ENCODE measurements at places on chromosomes 12 and 14.

GRCh38 chr12:40107803-40108620 lies 2.1 kb upstream of the SLC2A13 start:
- no peak for DNase-seq

GRCh38 chr14:67749341-67750084 lies 47.8 kb downstream of the RDH12 start:
- no peak for DNase-seq

DNA sequence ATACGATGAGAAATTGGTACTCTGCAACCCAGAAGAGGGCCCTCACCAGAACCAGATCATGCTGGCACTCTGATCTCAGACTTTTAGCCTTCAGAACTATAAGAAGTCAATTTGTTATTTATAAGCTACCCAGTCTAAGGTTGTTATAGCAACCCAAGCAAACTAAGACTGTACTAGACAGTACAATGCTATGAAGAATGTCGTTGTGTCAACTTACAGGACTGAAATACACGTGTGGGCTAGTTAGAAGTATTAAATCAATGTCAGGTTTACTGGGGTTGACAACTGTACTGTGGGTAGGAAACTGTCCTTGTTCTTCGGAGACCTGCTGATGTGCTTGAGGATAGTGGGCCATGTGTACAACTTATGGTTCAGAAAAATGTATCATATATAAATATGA lies 19.7 kb downstream of the DUSP16 start:
- DNase-seq, result no peak

DNA sequence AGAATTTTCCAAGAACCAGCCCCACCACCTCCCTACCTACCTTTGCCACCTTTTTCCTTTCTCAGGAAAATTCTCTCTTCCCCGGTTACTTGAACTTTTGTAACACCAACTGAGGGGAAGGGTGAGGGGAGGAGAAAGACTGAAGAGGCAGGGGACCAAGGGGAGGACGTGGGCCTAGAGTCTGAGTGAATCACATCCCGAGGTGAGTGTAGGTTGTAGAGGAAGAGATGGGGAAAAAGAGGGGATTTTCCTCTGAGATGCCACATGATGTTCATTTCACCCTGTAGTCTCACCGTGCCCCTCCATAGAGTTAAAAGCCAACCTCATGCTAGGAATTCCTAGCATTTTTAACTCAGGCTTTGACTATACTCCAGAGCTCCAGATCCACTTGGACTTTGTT lies 311.8 kb downstream of the RPAP3 start:
- no peak for DNase-seq

DNA sequence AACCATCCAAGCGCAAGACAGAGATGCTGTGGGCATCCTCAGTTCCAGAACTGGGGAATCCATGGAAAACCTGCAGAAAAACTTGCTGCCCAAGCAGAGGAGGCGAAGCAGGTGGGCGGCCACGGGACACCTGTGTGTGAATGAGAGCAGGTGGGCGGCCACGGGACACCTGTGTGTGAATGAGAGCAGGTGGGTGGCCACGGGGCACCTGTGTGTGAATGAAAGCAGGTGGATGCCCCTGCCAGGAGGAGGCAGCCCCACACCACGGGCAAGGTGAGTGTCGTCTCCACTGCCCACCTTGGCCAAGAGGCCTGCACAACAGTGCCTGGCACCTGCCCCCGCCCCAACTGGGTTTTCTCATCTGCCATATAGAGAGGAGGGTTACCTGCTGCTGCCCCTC lies 59.2 kb downstream of the GSC start:
- no peak for DNase-seq

DNA sequence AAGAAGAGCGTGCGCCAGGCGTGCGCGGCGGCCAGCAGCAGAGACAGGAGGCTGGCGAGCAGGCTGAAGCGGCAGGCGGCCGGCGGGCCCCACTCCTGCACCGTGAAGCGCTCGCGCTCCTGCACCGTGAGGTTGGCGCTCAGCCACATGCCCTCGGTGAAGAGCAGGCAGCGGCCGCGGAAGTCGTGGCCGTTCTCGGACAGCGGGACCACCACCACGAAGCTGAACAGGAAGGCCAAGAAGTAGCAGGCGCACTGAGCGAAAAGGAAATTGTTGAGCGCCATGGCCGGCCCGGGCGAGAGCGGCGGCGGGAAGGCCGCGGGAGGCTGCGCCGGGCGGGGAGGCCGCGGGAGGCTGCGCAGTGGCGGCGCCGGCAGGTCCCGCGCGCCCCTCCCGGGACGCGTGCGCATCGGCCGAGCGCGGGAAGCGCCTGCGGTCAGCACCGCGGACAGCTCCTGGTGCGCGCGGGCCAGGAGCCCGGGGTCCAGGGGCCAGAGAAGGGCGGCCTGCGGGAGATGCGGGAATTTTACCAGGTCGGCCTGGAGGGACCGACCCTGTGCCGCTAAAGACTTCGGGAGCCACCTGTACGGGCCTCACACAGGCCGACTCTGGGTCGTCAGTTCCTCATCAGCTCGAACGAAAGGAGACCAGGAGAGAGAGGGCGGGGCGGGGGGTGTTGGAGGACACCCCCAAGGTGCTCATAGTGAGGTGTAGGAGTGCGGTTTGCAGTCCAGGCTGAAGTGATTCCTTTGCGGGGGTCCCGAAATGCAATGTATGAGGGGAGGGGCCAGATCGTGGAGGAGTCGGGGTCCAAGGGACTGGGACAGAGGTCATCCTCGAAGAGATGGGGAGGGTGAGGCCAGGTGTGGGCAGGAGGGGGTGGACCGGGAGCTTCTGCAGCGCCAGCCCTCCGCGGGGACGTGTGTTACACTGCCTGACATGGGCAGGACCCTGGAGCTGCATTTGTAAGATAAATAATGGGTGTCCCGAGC lies at the start of gene TMEM179:
Gene TMEM179, minus strand, starts transcription at position 315 of the 992 bp plus-strand sequence. Its CDS starts 31 bp downstream, at position 284.
- DNase-seq, result no peak

DNA sequence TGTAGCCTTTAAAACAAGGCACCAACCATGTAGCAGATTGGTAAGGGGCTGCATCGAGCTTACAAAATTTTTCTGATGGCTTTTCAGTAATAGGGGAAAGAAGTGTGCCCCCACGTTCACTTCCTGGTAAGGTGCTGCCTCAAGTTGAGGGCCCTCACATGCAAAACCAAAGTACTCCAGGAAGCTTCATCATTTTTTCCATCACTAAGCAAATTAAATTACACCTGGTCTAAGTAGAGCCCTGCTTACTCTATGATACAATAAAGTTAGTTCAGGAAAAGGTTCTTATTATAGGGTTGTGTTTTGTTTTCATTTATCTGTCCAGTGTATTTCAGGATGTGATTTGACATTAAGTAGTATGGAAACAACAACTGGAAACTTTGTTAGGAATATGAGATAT lies 15.0 kb upstream of the AKAP5 start:
- DNase-seq, result no peak

DNA sequence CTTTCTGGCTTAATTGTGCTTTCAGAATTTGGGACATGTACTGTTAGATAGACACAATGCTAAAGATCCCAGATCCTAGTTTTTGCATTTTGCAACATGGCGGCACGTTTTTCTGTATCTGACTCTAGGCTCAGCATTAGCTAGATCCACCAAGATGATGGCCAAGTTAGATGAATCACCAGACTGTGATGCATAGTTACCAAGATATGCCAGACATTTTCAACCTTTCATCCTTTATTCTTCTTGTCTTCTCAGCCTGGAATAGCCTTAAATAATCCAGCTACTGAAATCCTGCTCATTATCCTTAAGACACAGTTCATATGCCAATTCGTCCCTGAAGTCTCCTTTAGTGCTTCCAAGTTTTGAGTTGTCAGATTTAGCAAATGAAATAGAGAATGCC lies 144.9 kb upstream of the CRY1 start:
- no peak for DNase-seq

DNA sequence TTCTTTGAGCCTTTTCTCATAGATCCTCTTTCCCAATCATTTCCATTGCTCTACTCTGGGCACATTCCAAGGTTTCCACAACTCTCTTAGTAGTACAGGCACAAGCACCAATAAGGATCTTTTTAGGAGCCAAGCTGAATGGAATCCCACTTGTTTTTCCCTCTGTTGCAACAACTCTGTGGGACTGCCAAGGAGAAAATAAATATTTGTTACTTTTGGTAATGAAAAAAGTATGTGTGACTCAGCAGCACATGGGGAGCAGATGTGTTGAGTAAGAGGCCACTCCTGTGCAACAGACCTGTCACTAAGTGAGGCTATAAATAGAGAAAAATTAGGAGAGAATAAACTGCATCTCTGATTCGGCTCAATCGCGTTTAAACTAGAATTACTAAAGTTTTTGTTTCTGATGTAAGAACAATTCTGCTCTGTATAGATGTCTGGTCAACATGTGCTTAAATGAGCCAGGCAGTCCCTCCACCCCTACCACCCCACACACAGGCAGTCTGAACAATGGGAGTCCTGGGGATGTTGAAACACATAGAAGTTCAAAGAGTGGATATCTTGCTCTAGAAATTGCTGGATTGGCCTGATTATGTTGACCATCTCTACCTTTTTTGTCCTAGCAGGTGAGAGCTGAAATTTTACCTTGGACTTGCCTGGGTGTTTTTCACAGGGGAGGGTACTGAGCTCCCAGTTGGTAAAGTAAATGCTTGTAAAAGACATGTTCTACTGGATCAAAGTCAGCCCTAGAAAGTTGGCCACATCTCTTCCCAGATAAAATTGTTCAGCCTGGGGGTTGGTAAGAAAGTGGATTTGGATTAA lies 244.3 kb upstream of the NOVA1 start:
- DNase-seq, result no peak

DNA sequence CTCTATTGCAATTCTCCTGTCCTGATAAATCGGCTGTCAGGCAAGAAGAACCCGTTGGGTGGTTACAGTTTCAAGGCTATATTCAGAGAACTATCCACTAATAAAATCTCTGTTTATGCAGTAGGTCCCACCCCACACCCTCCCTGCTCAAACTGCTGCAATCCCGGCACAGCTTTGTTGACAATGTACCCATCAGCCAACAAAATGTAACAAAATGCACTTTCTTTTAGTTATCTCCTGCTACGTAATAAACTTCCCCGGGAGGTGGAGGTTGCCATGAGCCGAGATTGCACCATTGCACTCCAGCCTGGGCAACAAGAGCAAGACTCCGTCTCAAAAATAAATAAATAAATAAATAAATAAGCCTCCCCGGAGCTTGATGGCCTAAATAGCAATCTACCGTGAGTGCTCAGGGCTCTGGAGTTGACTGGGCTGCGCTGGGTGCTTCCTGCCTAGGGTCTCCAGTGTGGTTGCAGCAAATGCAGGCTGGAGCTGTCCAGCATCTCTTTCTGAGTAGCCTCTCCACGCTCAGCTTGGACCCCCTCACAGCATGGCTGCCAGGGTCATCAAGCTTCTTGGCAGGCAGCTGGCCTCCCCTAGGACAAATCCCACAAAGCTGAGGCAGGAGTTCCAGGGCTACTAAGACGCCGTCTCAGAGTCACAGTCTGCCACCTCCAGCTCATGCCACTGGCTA lies 43.2 kb upstream of the FBRSL1 start:
- no peak for DNase-seq

DNA sequence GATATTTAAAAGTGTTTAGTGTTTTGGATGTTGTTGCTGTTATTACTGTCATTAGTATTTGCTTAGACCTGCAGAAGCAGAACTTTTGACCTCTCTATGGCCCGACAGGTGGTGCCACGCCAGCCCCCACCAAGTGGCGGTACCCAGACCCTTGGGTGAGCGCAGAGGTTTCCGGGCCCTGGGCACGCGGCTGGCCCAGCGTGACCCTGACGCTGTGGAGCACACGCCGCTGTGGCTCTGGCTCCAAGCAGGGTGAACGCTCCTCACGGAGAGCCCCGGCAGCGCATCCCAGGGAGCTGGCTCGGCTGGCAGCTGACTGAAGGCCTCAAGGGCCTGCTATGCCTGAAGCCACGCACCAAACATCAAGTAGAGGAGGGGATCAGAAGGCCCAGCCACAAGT lies 22.6 kb downstream of the SLC25A47 start:
- no peak for DNase-seq

- DNase-seq, result no peak
Observed at GRCh38 chr14:85250414-85251189, 279.3 kb upstream of the FLRT2 start.

DNA sequence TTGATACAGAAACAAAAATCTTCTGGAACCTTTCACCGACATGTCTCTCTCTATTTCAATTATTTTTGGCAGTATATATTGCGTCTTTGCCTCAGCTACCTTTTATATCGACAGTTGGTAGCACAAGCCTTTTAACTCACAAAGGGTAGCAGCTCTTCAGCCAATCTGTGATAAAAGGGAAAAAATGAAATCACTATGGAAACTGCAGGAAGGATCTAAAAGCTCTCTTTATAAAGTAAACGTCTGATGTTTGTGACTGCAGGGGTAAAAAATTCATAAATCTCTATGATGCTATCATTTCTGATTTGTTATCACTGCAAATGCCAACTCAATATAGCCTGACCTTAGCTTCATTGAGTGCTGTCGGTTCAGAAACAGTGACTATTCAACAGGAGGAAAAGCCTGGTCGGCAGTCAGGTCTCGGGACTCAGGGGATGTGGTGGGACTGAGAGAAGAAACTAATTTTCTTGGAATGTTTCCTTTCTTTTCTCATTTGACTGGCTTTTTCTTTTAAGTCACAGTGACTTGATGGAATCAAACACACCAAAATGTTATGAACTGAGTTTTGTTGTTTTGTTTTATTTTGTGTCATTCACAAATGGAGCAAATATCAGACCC lies 5.9 kb upstream of the RMST start:
- no peak for DNase-seq

- DNase-seq, result no peak
Observed at GRCh38 chr14:101116486-101117130, 213.1 kb upstream of the RTL1 start.

DNA sequence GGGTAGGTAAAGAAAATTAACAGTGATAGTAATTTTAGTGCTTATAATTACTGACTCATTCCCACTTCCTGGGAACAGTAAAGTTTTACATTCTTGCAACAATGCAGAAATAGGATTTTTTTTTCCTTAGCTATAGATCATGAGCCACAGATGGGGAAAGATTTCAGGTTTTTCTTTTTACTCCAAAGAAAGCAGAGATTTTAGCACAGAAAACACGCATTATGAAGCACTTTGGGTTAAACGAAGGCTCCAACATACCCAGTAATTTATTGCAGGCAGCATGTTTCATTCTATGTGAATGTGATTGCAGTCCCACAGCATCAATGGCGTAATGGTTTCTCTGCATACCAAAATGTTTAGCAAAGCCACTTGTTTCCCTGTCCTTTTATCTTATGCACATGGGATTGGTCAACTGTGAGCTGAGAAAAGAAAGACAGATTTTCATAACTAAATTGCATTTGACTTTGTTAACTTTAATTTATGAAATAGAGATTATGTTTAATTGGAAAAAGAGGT lies 124.6 kb upstream of the E2F7 start:
- DNase-seq, result no peak

GRCh38 chr14:81632157-81632556 lies 98.5 kb upstream of the SEL1L start:
- DNase-seq, result no peak

DNA sequence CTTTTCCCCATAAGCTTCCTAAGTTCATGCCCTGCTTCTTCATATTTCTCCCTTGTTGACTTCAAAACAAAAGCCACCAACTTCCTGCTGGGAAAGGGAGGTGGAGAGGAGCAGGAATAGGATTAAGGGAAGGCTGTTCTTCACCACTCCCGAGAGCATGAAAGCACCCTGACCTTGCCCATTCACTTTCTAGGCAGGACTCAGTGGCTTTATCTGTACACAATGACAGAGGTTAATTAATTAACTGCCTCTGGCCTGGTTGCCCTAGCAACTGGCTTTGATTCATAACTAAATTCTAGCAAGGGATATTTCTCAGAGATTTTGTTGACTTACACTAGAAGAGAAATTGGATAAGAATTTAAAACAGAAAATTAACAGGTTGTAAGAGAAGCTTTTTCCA lies 396.8 kb downstream of the RPS29 start:
- no peak for DNase-seq

GRCh38 chr14:24394275-24394674 lies 4.5 kb upstream of the NYNRIN start:
- DNase-seq, result no peak
